ENCODE measurements at places on chromosomes 12 and 14.

DNA sequence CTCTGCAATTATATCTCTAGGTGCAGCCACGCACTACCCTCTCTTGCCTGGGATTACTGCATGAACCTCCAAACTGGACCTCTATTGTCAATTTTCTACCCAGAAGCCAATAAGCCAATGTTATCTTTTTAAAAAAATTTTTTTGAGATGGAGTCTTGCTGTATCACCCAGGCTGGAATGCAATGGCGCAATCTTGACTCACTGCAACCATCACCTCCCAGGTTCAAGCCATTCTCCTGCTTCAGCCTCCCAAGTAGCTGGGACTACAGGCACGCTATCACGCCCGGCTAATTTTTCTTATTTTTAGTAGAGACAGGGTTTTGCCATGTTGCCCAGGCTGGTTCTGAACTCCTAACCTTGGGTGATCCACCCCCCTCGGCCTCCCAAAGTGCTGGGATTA lies 11.2 kb upstream of the PXN start:
- no peak for DNase-seq

GRCh38 chr14:102063109-102063807 lies 23.6 kb downstream of the HSP90AA1 start:
- no peak for DNase-seq

- DNase-seq: no peak
Measured at GRCh38 chr12:92675092-92675865, 27.5 kb upstream of the PLEKHG7 start.

DNA sequence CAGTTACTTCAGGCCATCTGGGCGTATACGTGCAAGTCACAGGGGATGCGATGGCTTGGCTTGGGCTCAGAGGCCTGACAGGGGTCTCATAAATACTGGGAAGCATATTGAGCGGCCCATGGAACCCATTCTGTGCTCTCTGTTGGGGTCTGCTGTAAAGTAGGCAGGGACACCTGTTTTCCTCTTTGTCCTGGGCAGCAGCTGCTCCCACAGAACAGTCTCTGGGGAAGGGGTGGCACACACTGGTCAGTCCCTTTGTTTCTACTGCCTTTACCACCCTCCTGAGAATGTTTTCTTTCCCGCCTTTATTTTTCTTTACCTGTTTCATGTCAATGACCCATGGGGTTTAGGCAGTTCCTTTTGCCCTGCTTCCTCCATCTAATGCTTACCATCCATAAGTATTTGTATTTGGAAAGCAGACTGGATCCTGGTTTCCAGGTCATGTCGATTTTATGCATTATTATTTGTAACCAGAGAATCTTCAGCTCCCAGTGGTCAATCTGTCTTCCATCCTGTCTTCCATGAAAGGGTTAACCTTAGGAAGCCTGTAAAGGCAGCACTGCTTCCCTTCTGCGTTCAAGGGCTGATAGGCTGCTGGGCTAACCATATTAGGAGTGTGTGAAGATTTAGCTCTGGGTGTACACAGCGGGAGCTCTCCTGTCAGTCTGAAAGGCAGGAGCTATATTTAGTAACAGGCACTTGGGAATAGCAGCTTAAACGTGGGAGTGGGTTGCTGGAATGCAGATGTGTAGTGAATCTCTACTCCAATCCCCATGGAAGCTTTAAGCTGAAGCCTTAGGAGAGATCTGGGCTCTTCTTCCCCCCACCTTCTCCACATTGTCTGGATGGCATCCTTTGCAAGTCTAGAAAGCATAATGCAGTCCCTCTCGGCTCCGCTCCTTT lies 124.0 kb downstream of the DYRK2 start:
- DNase-seq: no peak

GRCh38 chr14:67574806-67575205 lies 25.3 kb downstream of the PIGH start:
- no peak for DNase-seq

GRCh38 chr12:117444781-117445180 lies 83.4 kb upstream of the NOS1 start:
- DNase-seq: no peak

- no peak for DNase-seq
Measured at GRCh38 chr12:124388679-124389137, 93.8 kb downstream of the RFLNA start.

DNA sequence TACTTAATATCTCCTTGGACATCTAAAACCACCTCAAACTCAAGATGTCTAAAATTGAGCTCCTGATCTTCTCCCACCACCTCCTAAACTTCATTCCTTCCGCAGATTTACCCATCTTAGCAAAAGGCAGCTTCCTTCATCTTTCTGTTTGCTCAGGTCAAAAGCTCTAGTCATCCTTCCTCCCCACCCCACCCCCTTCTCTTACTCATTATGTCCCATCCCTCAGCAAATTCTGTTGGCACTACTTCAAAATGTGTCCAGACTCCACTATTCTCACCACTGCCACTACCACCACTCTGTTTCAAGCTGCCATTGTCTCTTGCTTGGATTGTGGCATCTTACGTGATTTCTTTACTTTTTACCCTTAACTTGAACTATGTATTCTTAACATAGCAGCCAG lies 59.2 kb upstream of the ZDHHC17 start:
- DNase-seq: no peak
